ENCODE measurements at places on chromosomes 16 and 17.

- no peak for DNase-seq
Observed at GRCh38 chr16:64162613-64163375, 959.1 kb downstream of the CDH11 start.

- no peak for DNase-seq
Observed at GRCh38 chr17:39531252-39531651, 70.0 kb downstream of the CDK12 start.

GRCh38 chr16:85659805-85660511, 28.8 kb downstream of the GINS2 start:
- peak; percentile 63 for DNase-seq

DNA sequence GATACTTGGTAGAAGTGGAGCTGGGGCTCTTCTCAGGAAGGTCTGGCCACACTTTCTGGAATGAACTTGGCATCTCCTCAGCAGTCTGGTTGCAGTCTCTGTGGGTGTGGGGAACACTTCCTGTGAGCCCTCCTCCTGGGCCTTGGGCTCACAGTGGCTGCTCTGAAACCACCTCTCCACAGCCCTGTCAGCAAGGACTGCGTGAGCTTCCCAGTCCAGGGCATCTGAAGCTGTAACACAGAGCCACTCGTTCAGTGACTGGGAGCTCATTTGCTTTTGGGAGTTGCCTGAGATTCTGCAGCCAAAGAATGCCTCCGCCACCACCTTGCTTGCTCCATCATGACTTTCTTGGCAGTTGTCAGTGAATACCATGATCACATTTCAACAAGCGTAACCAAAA, 60.0 kb downstream of the CLEC16A start:
- DNase-seq, result no peak

- no peak for DNase-seq
Observed at GRCh38 chr16:4663465-4663776, 29.9 kb upstream of the NUDT16L1 start.

DNA sequence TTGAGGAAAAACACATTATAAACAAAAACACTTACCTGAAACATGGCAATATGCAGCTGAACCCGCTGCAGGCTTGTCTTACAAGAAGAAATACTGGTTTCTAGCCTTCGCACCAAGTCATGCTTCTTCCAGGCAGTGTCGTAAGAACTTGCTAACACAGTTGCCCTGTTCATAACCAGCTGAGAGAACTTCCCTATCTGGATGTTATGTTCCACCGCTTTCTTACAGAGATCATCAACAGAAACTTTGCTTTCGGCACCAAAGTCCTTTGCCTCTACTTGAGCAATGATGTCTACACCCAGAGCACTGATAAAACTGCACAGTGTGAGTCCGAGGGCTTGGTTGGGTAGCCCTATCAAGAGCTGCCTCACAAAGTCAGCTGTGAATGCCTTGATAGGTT, 27.9 kb upstream of the ARL6IP1 start:
- DNase-seq, result no peak

- DNase-seq, result no peak
Observed at GRCh38 chr16:53428681-53429080, 5.6 kb upstream of the RBL2 start.

- DNase-seq, result peak; percentile 88
Observed at GRCh38 chr17:2416010-2416734, 15.3 kb upstream of the MNT start.

GRCh38 chr16:76665571-76666275, 388.5 kb downstream of the CNTNAP4 start:
- no peak for DNase-seq

DNA sequence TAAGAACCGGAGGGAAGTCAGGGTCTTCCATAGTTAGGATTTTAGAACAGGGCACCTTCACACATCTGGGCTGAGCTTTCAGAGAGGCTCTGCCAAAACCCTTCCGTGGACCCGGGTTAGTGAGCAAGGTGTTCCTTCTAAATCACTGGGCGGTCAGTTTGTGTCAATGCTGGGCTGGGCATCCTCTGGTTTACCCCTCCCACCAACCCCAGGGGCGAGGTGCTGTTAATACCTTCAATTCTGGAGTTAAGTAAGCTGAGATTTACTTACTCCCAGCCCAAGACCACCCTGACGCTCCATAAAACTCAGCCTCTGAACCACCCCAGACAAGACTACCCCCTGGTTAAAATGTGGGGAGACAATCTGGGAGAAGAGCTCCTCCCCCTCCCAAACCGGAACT, 1.0 kb downstream of the TMEM92 start:
- no peak for DNase-seq

- peak; percentile 38 for DNase-seq
Observed at GRCh38 chr17:55420776-55421178, 858 bp downstream of the MMD start.

GRCh38 chr16:20393801-20394577, 10.5 kb downstream of the PDILT start:
- DNase-seq, result no peak

GRCh38 chr17:21252796-21253645, at the start of gene NATD1:
NATD1 (minus strand) TSS chr17:21253410; CDS start chr17:21253264, 146 bp downstream.
- peak; percentile 84 for DNase-seq

DNA sequence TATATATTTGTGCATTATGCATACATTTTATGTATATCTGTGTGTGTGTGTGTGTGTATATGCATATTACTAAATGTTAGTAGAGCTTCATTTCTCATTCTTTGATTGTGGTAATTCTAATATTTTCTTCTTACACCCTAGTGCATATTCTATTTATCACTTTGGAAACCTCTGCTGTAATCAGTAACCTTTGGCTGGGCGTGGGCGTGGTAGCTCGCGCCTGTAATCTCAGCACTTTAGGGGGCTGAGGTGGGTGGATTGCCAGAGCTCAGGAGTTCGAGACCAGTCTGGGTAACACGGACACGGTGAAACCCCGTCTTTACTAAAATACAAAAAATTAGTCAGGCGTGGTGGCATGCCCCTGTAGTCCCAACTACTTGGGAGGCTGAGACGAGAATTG, 26.9 kb downstream of the CPSF4L start:
- no peak for DNase-seq

GRCh38 chr16:85935974-85936760, 37.2 kb downstream of the IRF8 start:
- DNase-seq, result peak; percentile 74

- DNase-seq, result no peak
Observed at GRCh38 chr16:57759541-57760356, 24.2 kb downstream of the KATNB1 start.

DNA sequence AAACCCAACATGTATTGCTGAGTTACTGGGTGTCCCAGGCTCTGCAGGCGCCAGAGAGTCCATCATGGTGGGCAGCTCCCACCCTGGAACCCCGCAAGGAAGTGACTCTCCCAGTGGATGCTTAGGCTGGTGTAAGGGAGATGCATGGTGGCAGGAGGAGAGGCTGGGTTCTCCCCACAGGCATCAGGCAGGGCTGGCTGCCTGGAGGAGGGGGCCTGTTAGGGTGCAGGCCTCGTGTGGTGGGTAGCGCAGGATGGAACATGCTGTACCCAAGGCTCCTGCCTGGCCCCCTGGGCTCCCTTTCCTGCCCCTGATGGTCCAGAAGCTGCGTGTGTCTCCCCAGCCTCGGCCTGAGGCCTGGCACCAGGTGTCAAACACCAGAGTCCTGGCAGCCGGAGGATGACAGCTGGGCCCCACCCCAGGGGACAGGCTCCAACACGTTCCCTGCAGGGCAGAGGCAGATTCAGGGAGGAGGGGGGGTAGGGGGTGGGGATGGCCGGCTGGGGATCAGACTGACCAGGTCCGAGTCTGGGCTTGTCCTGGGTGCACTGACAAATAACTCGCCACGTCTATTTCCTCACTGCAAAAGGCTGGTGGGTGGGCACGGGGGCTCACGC, 40.2 kb upstream of the CIBAR2 start:
- no peak for DNase-seq
